ENCODE measurements at places on chromosomes 1 and 21.

GRCh38 chr1:53575955-53576320 is 116.7 kb downstream of the DMRTB1 start:
- no peak for DNase-seq

DNA sequence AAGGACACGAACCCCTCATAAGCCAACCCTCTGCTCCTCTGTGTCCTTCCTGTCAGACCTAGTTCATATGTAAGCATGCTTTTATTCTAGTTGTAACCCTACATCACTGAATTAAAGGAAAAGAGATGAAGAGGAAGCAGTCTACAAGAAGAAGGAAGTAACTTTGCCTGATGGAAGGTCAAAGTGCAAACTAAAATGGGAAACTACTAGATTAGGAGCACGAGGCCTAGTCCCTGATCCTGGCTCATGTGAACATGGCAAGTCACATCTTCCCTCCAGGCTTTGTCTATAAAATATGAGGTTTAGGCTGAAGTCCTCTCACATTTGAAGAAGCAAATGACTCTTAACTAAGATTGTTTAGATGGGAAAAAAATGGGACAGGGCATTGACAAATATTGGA is 13.2 kb downstream of the ZMYND12 start:
- no peak for DNase-seq

DNA sequence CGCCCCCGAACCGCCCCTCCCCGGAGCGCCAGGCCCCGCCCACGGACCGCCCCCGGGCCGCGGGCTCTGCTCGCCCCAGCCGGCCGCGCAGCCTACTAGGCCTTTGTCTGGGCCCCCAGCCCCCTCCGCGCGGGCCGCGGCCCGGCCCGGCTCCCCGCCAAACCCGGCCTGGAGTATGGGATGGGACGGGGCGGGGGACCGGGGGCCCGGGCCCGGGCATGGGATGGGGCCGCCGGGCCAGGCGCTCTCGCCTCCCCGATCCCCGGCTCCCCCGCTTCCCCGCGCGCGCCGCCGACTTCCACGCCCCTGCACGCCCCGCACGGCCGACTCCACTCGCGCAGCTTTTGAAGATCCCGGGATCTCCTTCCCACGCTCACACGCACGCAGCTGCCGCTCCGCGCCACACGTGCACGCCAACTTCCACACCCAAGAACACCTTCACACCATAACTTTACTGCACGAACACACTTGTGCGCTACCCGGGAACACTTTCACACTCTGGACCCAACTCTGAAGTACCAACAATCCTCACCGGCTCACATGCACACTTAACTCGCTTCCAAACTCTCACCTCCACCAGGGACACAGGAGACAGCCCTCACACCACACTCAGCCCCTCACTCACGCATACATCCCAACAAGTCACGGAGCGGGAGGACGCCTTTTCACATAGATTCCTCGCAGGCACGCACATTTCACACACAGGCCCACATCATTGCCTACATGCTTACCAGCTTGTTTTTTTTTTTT is 437 bp upstream of the HSPG2 start:
- peak; percentile 70 for DNase-seq

GRCh38 chr1:15797614-15798390 is 9.6 kb downstream of the UQCRHL start:
- DNase-seq: no peak

GRCh38 chr21:31397939-31398338 is 53.9 kb upstream of the TIAM1 start:
- peak; percentile 19 for DNase-seq

- DNase-seq: no peak
Measured at GRCh38 chr21:14486869-14487268, 59.2 kb downstream of the SAMSN1 start.

DNA sequence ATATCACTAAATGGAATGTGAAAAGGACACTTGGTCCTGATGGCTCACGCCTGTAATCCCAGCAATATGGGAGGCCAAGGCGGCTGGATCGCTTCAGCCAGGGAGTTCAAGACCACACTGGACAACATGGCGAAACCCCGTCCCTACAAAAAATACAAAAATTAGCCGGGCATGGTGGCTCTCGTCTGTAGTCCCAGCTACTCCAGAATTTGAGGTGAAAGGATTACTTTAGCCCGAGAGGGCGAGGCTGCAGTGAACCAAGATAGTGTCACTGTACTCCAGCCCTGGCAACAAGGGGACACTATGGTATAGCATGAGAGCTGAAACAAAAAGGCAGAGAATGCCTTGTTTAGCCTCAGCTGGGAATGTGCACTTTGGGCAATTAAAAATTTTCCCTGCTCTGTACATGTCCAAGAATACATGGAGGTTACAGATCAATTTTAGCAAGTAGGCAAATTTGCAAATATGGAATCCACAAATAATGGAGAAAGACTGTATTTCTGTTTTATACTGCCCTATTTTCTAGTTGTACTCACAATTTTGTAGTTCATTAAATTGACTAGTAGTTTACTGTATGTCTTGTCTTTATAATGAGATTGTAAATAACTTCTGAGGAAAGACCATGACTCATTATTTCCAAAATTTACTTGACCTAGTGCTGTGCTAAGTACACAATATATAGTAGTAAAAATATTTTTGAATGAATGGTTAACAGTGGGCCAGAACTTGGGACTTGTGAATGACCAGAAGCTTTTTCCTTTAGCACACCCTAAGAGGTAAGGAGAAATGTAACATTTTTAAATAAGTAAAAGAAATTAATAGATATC is 2.0 kb upstream of the ANGEL2 start:
- no peak for DNase-seq

- DNase-seq: no peak
Measured at GRCh38 chr1:60699325-60699724, 383.0 kb upstream of the NFIA start.

DNA sequence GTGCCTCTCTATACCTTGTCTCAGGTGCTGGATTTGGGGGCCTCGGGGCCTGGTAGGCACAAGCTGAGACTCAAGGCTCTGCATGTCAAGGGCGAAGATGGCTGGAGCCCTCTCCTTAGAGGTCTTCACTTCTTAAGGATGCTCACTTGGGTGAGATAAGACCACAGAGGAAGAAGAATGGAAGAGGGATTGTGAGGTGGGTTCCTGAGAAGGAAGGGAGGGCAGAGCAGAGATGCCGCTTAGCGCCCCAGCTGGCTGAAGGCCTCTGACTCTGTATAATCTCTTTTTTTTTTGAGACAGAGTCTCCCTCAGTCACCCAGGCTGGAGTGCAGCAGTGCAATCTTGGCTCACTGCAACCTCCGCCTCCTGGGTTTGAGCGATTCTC is 32.2 kb downstream of the SOX13 start:
- DNase-seq: no peak

GRCh38 chr1:221626041-221626440 is 115.8 kb downstream of the DUSP10 start:
- no peak for DNase-seq

- DNase-seq: no peak
Measured at GRCh38 chr1:29548091-29548490, 311.8 kb downstream of the PTPRU start.

DNA sequence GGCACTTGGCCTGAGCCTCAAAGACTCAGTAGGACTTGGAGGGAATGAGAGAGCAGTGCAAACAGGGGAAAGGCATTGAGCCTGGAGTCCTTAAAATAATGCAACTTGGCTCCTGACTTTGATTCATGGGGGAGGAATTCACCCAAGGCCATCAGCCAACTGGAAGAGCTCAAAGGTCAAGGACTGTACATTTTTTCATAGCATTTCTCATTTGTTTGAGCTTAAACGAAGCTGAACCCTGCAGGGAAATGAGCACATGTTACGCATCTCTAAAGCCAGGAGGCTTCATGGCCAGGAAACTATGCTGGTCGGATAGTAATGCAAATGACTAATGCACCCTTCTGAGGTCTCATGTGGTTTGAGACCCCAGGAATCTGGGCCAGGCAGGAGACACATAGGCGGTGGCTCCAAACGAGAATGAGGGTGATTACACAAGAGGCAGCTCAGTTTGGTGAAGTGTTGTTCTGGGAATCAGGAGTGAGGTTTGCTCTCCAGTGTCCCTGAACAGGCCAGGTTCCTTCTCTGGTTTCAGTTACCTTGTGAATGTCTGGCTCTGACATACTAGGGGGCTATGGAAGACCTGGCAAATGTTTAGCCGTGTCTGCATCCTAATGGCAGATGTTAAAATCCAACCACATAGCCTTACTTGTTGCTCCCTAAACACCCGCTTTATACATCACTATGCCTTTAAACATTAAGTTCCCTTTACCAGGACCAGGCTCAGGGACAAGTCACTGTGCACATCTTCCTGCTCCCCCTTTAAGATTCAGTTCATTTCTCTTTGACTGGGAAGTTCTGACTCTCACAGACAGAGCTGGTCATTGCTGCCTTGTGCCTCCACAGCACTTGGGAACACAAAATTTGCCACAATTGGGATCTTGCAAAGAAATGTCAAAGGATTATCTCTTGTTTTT is 503.9 kb upstream of the USP24 start:
- no peak for DNase-seq

Measured in activated naive CD8-positive, alpha-beta T cell treated with anti-CD3 and anti-CD28 coated beads, Interleukin-2, amount 50 U/mL, for 24 hours (primary cell).